Astrocyte (in vitro differentiated cells and primary cell): ENCODE measurements at places on chromosomes 13 and 19. TPM values are rescaled to one million over a fixed set of nuclear protein-coding genes. Genes with fewer than 3 reads are reported as not detected.

- H3K4me3 ChIP-seq, result no peak overlapping the region
- H3K36me3 ChIP-seq, result no peaks in the 10 kb centered on the region
- peaks cover 39% of the 10 kb centered on the region for H3K4me1 ChIP-seq
- DNase-seq, result no peak
- peaks cover 3% of the 10 kb centered on the region for H3K27me3 ChIP-seq
Observed at GRCh38 chr19:48632692-48633147, 4.5 kb downstream of the DBP start.

DNA sequence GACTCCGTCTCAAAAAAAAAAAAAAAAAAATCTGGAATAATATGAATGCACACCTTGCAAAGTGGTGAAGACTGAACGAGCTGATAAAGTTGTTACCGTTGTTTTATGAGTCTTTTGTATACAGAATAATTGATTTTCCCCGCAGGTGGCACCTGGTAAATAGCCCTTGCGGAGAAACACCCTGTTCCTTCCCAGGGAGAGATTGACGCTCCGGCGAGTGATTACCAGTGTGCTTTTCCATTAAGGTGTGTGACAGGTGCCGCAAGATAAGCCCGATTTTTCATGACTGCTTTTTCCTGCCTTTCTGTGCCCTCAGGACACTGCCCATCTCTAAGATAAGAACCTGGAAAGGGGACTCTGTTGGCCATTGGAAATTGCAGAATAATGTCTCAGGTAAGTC is 943 bp downstream of the ZNF302 start:
- H3K27me3 ChIP-seq, result no peaks in the 10 kb centered on the region
- DNase-seq, result no peak
- peak overlapping the region; percentile 74 for H3K4me3 ChIP-seq
- peaks cover 29% of the 10 kb centered on the region for H3K36me3 ChIP-seq
- no peak overlapping the region for H3K27ac ChIP-seq

KL gene
- 0.07 TPM in 1 of 2 replicates, not detected in the other for total RNA-seq

DNA sequence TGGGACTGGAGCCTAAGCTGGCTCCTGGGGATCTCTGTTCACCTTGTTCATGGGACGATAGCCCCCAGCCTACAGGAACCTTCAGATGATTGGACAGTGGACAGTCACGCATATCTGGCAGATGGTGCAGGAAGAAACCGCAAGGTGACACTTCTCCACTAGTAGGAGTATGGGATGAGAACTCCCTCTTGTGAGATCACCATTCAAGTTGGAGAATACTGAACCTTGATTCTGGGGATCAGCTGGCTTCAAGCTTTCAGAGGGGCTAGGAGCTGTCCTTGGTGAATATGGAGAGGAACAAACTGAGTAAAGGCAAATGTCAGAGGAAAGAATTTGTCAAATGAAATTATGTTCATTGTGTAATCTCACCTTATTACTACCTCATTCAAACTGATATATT is 204.5 kb downstream of the PDS5B start:
- no peak overlapping the region for H3K27ac ChIP-seq
- H3K36me3 ChIP-seq, result no peaks in the 10 kb centered on the region
- no peak for DNase-seq

DLL3 gene
- 0.84 and 0.89 TPM in 2 replicates for total RNA-seq

GRCh38 chr19:16324384-16325160 is at the start of gene KLF2:
Gene KLF2, plus strand, starts transcription at chr19:16324826. Its CDS starts 98 bp downstream, at chr19:16324924.
- no peaks in the 10 kb centered on the region for H3K27me3 ChIP-seq
- peak within 1 kb of the TSS; percentile 83 for H3K4me3 ChIP-seq
- H3K27ac ChIP-seq, result peak within 1 kb of the TSS; percentile 84
- H3K4me1 ChIP-seq, result peaks cover 20% of the 10 kb centered on the region
- DNase-seq, result peak; percentile 77
